Stimulated activated CD4-positive, alpha-beta T cell treated with anti-CD3 and anti-CD28 coated beads, Interleukin-2, amount 100 ng/mL, for 24 hours (primary cell): ENCODE measurements at places on chromosomes 6 and 20.

GRCh38 chr6:6695625-6696276 is 107.2 kb downstream of the LY86 start:
- no peak for DNase-seq

DNA sequence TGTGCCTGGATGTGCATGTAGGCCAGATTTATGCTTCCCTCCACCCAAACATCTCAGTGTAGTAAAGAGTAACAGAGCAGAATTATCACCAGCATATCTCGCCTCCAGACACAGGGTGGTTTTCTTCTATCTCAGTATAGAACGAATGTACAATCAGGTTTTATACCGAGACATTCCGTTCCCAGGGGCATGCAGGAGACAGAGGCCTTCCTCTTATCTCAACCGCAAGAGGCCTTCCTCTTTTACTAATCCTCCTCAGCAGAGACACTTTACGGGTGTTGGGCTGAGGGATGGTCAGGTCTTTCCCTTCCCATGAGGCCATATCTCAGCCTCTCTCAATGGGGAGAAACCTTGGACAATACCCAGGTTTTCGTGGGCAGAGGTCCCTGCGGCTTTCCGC is 36.4 kb upstream of the MC3R start:
- no peak for DNase-seq

GRCh38 chr20:32241807-32242206 is 34.1 kb downstream of the POFUT1 start:
- no peak for DNase-seq

- DNase-seq, result no peak
Measured at GRCh38 chr20:43262341-43262740, 72.6 kb upstream of the PTPRT start.

DNA sequence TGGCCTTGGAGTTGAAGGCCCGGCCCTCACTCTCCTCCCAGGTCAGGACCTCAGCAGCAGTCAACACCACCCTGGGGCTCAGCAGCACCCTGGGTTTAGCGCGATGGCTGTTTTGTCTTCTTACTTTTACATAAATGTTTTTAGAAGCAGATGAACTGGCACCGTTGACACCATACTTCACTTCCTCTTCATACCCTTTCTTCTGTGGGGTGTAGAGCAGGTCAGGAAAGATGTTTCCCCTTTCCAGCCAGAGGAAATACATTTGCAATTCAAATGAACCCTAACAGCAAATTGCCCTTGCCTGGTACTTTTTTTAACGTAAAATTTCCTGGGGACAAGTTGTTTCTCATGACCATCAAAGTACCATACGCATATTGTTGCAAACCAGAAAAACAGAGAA is 54.7 kb upstream of the SNX9 start:
- no peak for DNase-seq

DNA sequence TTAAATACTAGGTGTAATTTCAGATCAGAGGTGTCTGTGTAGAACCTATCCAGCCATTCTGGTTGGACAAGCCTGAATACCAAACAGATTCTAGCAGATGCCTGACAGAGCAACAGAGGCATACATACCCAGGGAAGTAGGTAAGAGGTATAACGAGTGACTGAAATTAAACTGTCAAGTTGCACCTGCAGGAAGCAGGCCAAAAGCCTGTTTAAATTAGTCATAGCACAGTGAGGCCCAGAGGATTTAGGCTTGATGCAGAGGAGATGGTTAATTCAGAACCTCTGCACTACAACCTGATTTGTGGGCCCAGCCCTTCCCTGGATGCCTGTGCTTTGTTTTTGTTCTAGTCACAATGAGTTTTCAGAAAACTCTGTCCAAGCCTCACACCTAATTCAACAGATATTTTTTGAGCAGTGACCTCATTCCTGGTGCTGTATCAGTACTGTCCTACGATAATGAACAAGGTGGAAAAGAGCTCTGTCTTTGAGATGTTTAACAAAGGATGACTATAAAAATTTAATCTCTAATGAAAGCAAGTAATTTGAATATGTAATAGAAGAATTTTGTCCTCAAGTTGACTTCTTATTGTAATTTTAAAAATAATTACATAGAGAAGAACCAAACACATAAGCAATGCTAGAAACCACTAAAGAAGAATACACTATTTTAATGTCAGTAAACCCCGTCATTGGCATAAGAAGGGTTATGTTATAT is 31.7 kb downstream of the C6orf58 start:
- no peak for DNase-seq

- no peak for DNase-seq
Measured at GRCh38 chr6:128074567-128074966, 173.7 kb upstream of the THEMIS start.

GRCh38 chr6:16345449-16346330 is 107.3 kb downstream of the GMPR start:
- DNase-seq, result no peak

GRCh38 chr20:698276-698675 is 22.7 kb upstream of the SCRT2 start:
- DNase-seq, result no peak

DNA sequence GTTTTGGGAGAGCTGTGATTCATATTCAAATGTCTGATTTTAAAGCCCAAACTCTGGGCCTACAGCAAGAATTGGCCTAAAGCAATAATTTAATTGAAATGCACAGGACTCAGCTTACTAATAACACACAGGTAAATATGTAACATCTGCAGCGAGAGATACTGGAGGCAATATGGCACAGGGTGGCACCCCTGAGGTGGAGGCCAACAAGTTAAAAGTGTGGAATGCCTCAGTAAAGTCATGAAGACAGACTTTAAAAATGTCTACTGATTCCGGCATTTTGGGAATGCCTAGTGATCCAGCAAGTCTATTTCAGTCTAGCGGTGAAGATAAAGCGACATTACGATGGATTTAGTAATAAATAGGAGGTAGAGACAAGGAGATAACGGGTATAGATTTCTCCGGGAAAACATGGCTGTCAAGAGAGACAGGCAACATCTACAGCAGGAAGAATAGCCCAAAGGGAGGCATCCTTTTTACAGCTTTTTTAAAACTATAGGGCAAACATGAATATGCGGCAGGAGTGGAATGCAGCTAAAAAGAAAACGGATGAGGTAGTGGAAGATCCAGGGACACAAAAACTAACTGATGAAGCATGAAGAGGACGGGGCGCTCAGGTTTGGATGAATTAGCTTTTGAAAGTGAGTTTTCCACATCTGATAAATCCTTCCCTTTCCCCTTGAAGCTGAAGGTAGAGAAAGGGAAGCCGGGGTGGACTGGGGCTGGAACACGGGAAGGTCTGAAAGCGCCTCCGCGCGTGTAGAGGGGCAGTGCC is 1.2 kb downstream of the NANP start:
- DNase-seq, result no peak

GRCh38 chr20:5349448-5349847 is 32.7 kb upstream of the PROKR2 start:
- DNase-seq, result no peak

DNA sequence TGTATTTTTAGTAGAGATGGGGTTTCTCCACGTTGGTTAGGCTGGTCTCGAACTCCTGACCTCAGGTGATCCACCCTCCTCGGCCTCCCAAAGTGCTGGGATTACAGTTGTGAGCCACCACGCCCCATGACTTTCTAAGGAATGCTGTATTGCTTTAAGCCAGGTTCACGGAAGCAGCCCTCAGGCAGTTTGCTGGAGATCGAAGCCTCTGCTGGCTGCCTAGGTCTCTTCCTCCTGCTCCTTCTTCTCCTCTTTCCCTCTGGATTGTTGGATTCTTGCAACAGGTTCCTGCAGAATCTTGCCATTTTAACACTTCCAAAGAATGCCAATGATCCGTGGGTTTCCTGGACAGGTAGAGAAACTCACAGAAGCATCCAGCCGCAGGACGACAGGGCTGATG is 29.3 kb upstream of the B4GALT5 start:
- no peak for DNase-seq

DNA sequence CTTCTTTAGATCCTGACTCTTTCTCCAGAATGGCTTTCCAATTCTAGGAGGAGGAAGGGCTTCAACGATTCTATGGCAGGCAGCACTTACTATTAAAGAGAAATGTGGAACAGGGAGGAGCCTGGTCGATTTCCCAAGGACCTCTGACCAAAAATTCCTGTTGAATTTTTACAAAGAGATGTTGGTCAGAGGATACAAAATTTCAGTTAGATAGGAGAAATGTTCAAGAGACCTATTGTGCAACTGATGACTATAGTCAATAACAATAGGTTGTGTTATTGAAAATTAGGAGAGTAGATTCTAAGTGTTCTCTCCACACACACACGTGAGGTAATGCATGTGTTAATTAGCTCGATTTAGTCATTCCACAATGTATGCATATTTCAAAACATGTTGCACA is 130.1 kb upstream of the TNFAIP3 start:
- DNase-seq, result no peak

DNA sequence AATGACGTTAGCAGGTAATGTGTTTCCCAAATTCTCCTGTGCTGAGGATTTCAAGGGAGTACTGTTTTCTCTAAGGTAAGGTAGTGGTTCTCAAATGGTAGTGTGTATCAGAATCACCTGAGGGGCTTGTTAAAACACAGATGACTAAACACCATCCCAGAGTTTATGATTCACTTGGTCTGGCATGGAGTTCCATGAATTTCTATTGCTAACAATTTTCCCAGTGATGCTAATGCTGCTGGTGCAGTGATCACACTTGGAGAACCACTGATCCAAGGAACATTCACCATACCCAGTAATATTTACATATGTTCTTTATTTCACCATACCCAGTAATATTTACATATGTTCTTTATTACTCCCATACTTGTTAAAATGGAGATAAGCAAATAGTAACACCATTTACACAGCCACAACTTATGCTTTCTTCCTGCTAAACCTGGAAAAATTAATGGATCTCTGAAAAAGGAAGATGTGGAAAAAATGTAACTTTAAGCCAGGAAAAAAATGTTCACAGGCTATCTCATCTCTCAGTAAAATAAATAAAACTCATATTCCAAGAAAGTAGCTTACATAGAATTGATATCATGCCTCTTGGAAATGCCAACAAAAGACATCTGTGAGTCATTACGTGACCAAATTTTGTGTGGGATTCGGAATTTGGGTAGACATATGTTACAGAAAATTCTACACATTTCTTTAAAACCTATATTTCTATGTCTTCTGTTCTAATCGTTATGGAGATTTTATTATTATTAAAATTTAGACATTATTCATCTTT is 129.5 kb downstream of the MMUT start:
- DNase-seq, result no peak

DNA sequence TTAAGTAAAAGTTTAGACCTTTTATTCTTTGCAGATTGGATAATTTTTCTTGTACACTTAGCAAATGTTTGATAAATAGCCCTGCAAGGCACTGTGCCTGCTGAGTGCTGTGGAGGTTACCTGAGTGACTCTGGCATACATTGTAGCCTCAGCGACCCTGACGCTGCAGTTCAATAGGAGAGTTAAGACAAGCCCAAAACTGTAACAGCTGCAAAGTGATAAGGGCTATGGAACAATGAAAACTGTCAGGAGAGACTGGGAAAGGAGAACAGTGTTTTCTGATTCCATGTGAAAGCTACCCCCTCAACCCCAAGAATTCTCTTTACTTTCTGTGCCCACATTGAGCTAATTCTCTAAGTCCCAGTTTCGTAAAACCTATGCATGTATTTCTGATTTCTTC is 22.2 kb downstream of the HIVEP1 start:
- DNase-seq, result no peak

- DNase-seq, result no peak
Measured at GRCh38 chr6:150569161-150569560, 30.5 kb upstream of the PLEKHG1 start.

GRCh38 chr20:47243532-47244305 is 112.8 kb downstream of the ZMYND8 start:
- DNase-seq, result no peak

DNA sequence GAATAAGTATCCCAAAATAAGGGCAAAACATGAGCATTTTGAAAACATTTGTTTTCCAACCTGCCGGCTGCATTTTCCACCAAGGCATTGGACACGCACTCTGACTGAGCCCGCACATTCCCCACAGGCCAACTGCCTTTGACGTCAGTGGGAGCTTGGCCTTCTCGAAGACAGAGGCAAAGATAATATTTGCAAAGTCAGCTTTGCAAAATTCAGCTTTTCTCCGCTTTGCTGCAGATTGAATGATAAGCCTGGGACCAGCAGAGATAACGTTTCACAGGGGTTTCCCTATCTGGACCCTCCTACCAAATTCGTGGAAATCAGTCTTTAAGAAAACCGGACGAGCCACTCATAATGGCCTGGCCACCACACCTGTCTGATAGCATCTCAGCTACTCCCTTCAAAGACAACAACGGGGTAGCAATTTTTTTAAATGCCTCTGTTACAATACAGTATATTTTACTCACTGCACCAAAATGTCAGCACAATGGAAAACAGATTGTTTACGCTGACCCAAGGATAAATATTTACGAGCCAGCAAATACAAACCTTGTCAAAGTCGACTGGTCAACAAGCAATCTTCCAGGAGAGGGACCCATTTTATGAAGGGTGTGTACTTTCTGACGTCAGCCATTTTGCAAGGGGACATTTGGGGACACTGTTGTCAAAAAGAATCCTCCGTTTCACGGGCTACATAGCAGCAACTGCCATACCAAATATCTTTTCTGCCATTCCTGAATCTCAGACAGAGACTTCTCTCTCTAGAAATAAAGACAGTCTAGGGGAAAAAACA is 100.5 kb downstream of the TFAP2A start:
- DNase-seq, result no peak

DNA sequence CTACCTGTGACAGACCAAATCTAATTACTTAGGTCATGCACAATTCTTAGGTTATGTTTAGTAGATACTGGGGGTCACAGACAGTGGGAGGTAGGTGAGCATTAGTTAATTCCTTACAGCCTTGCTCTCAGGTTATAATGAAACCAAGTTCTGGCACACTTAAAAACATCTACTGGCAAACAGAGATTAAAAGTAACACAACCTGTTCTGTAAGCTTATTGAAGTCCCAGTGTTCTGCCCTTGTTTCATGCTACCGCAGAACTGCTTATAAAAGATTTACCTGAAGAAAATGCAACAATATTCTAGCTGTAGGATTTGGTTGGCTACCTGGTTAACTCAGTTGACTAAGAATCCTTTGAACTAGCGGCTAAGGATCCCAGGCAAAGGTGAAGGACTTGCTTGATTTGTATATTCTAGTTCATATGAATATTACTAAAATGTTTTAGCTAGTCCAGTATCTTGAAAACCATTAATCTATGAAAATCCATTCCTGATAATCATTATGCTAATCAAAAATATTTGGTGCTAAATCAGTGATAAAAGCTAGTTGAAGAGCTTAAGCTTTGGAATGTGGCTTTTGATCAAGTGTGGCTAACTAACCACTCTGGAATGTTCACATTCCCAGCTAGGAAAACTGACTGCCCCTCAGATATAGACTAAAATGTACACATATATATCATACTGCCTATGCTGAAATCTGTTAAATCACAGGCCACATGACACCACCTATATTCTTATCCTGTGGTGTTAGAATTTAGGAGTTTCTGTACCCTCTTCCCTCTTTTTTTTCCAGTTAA is 7.2 kb downstream of the PEX3 start:
- no peak for DNase-seq

- DNase-seq, result no peak
Measured at GRCh38 chr6:160254467-160255312, 3.9 kb downstream of the SLC22A2 start.

- DNase-seq, result no peak
Measured at GRCh38 chr6:107708435-107708834, 115.7 kb downstream of the SCML4 start.
